ENCODE measurements at places on chromosomes 12 and 14.

DNA sequence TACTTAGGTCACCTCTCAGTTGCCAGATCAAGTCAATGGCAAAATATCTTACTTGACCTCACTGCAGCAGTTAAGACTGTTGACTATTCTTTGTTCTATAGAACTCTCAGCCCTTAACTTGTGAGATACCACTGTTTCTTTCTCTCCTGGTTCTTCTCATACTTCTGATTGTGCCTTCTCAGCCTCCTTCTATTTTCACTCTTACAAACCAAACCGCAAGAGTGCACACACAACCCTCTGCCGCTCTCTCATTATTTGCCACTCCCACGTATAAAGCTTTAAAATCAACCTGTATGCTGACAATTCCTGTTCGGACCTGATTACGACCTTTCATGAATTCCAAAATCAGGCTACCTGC, 4.5 kb downstream of the E2F7 start:
- no peak for DNase-seq

- no peak for DNase-seq
Measured at GRCh38 chr12:72105849-72106248, 166.3 kb upstream of the TRHDE start.

GRCh38 chr14:36288496-36288895, 31.9 kb downstream of the MBIP start:
- no peak for DNase-seq

- DNase-seq: no peak
Measured at GRCh38 chr12:61538951-61539350, 721.3 kb upstream of the USP15 start.

- DNase-seq: no peak
Measured at GRCh38 chr12:28517101-28517500, 326.8 kb downstream of the CCDC91 start.

GRCh38 chr14:43621282-43621681, 885.8 kb downstream of the FSCB start:
- DNase-seq: no peak

Measured in D341Med (cell line).